H1 (cell line): ENCODE measurements at places on chromosomes 6 and 20. TPM values are rescaled to one million over a fixed set of nuclear protein-coding genes. Genes with fewer than 3 reads are reported as not detected.
A peak's percentile ranks its signal among the peaks of the same experiment; 100 is the strongest.

RHAG gene
- total RNA-seq: not detected in 2 replicates

CPNE1 gene
- 294 and 299 TPM in 2 replicates for total RNA-seq

ERMARD gene
- 11.2 and 12.2 TPM in 2 replicates for total RNA-seq

PNLDC1 gene
- 0.34 and 0.44 TPM in 2 replicates for total RNA-seq

HLA-DRB5 gene
- total RNA-seq: 1.0 and 1.4 TPM in 2 replicates

PLEKHG1 gene
- 1.6 and 2.2 TPM in 2 replicates for total RNA-seq

ADGRF1 gene
- total RNA-seq: not detected in 2 replicates

SNRPB2 gene
- 99.6 and 102 TPM in 2 replicates for total RNA-seq

PPDPF gene
- 125 and 138 TPM in 2 replicates for total RNA-seq

- DNase-seq: no peak
Measured at GRCh38 chr6:43769526-43770371, at the start of gene VEGFA. TSS of gene VEGFA (plus strand) at chr6:43770211.

GRCh38 chr6:75101896-75102295 lies 104.0 kb downstream of the COL12A1 start:
- no peak for DNase-seq

DNA sequence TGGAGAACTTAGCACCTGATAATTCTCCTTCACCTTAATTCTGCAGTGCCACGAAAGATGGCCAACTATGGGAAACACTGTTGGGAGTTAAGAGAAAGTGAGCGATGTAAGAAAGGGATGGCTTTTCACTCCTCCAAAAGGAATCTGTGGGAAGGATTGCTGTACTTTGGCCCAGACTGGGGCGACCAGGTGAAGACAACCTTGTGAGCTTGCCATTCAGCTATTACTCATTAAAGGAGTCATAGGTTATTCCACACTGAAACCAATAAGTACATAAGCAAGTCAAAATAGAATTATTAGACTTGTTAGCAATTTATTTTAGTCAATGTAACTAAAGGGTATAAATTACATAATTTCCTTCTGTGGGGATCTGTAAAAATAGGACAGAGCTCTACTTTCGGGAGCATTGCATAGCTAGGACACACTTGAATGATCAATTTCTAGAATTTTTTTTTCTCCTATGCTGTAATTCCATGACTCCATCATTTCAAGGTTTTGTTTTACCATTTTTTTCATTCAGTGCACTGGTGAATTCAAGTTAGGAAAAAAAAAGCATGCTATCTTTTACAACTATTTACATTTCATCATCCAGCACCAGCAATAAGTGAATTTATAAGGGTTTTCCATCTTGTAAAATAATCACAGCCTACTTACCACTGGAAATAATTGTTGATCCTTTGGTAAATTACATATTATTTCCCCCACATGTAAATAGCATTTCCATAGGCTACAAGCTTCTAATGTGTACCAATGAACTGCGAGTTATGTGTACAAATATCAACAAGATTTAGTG lies 231.7 kb downstream of the SIM1 start:
- DNase-seq: no peak

GRCh38 chr6:78489874-78490273 lies 377.5 kb upstream of the IRAK1BP1 start:
- DNase-seq: no peak

DNA sequence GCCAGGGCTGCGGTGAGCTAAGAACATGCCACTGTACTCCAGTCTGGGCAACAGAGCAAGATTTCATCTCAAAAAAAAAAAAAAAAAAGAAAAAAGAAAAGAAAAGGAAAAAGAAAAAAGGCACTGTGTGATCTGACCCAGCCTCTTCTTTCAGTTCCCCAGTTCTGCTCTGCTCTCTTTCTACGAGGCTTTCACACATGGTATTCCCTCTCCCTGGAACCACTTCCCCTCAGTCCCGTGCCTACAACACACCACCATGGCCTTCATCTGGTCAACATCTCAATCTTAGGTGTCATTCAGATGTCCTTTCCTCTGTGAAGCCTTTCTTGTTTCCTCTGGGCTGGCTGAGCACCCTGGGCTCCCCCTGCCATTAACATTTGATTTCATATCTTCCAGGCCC lies 2.3 kb upstream of the DSN1 start:
- no peak for DNase-seq

DNA sequence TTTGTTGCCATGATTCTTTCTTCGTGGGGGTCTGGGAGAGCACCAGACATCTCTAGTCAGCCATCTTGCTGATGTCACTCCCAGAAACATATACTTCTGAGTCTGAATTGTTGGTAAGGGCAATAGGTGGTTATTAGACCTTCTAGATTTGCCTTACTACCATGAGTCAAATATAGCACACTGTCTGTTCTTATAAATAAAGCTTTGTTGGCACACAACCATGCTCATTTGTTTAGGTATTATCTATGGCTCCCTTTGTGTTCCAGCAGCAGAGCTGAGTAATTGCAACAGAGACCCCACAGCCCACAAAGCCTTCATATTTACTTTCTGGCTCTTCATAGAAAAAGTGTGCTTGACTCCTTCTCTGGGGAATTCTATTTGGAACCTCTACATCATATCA lies 62.9 kb downstream of the CDH26 start:
- no peak for DNase-seq

- DNase-seq: peak; percentile 71
Measured at GRCh38 chr6:36851149-36851614, 11.9 kb upstream of the CPNE5 start.

- DNase-seq: no peak
Measured at GRCh38 chr6:166860392-166860791, 96.0 kb downstream of the RNASET2 start.

DNA sequence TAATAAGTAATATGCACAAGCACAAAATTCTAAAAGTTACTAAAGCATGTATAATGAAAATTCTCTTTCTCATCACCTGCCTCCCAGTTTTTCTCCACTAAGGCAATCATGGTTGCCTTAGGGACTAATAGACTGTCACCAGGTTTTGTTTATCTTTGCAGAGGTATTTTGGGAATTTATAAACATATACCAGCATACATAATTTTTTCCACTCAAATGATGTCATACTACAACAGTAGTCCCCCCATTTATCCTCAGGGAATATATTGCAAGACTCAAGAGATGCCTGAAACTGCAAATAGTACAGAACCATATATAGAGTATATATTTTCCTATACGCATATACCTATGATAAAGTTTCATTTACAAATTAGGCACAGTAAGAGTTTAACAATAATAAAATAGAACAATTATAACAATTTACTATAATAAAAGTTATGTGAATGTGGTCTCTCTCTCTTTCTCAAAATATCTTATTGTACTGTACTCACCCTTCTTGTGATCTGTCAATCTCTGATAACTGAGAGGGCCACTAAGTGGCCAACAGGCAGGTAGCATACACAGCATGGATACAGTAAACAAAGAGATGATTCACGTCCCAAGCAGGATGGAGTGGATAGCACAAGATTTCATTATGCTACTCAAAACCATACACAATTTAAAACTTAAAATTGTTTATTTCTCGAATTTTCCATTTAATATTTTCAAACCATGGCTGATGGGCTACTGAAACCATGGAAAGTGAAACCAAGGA lies 19.7 kb downstream of the RBL1 start:
- DNase-seq: no peak

GRCh38 chr6:25794784-25795183 lies 37.1 kb downstream of the SLC17A1 start:
- DNase-seq: no peak

DNA sequence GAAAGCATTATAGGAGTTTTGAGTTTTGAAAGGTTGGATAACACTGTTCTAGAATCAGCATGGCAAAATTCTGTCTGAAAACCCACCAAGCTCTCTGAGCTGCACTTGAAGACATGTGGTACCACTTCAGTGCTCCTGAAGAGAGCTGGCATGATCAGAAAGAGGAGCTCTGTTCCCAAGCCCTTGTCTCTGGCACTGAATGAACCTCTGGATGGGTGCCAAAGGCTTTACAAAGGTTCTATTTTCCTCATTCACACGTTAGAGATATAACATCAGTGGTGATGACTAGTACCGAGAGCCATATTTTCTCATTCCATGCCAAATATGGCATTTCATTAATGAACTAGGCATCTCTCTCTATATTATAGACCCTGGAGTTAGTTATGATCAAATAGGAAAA lies 301.8 kb upstream of the ID4 start:
- DNase-seq: no peak
